Adrenal gland (tissue), 19 donors: ENCODE measurements at places on chromosomes 6 and 20.

GRCh38 chr20:19497064-19497463 lies 261.0 kb upstream of the RIN2 start:
- DNase-seq = no peak

- DNase-seq = peak; percentile 73
These were observed 76.0 kb upstream of the CD93 start for GRCh38 chr20:23161968-23162696.

GRCh38 chr20:41371371-41371770 lies 4.8 kb upstream of the EMILIN3 start:
- DNase-seq = no peak

DNA sequence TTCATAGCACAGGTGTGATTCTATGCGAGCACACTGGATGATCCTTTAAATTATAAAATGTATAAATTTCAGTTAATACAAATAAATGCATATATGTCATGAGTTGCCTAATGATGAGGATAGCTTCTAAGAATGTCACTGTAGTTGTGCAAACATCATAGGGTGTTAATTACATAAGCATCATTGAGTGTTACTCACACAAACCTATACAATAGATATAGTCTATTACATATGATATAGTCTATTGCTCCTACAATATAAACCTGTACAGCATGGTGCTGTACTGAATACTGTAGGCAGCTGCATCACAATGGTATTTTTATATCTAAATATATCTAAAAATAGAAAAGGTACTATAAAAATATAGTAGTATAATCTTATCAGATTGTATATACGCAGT lies 159.0 kb downstream of the PTPRK start:
- no peak for DNase-seq

DNA sequence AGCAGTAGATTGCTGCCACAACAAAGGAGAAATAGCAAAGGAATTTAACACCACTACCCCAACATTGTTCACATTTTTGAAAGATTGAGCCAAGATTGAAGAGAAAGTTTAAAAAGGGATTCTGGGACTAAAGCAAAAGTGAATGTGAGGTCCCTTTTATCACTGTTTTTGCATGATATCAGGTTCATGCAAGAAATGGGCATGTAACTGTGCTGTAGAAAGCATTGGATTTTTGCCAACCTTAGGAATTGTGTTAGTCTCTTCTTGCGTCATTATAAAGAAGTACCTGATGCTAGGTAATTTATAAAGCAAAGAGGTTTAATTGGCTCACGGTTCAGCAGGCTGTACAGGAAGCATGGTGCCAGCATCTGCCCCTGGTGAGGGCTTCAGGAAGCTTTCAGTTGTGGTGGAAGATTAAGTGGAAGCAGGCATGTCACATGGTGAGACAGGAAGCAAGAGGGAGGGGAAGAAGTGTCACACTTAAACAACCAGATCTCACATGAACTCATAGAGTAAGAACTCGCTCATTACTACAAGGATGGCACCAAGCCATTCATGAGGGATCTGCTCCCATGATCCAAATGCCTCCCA lies 4.6 kb upstream of the GJB7 start:
- DNase-seq = no peak

GRCh38 chr6:3797231-3798054 lies 45.9 kb upstream of the PXDC1 start:
- no peak for DNase-seq

- DNase-seq = no peak
These were observed 63.0 kb downstream of the NCOA7 start for GRCh38 chr6:125853756-125854155.

- no peak for DNase-seq
These were observed 5.4 kb downstream of the ENPP4 start for GRCh38 chr6:46135176-46135575.

GRCh38 chr6:11492464-11493290 lies 44.9 kb upstream of the TMEM170B start:
- DNase-seq = no peak

DNA sequence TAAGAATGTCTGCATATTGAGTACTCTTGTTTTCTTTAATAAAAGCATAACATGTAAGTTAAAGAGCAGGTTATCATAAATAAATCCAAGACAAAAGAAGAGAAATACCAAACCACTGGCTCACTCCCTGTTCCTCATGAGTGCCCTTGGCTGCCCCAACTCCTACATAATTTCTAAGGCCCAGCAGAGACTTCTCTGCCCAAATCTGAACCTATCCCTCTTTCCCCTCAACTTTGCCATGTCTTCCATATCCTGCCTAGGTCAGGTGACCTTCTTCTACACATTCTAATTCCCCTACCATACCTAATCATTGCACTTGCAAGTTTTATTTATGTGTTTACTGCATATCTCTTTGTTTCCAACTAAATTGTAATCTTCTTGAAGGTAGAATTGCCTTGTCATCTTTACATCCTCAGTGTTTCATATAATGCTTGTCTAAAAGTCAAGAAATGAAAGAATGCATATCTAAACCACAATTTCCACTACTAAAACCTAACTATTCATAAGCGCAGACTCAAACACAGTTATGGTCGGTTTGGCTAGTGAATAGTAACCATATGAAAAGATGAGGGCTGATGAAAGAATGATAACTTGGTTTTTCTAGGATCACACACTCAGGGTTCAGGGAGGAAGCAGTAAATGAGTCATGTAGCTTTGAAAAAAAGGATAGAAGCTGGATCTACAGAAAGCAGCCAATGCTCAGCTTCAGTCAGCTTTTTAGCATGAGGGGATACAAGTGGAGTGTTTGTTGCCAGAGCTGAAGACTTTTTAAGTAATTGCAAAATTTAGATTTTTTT lies 53.3 kb upstream of the EYA4 start:
- no peak for DNase-seq

DNA sequence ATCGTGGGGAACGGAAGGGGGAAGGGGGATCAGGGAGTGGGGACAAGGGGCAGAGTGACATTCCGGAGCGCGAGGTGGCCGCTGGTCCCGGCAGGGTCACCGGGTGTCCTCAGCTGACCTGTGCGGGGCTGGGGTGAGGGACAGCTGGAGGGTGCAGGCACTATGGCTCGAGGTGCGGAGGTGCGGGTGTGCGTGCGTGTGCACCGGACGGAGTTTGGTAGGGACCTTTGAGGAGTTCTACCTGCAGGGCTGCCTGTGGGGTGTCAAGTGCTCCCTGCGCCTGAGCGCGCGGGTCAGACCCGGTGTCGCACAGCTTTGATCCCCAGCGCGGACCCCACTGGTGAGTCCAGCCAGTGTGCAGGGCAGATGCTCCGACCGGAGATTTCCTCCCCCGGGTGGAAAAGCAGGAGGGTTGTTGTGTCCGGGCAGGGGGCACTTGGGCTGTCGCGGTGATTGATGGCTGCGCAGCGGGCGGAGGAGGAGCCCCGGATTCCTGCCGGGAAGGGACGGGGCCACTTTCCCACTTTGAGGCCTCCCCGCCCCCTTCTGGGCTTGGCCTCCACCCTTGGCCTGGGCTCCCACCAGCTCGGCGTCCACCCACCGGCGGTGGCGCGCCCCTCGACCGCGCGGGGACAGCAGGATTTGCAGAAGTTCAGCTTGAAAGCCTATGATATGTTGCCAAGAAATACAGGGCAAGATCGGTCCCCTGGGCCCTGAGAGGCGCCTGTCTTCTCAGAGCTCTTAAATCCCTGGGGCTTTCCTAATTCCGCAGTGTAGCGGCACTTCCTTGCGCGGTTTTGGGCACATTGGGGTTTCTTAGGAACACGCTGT lies 658 bp downstream of the RIN2 start:
- DNase-seq = peak; percentile 72

- DNase-seq = peak; percentile 13
These were observed 112.0 kb upstream of the PDE10A start for GRCh38 chr6:165774903-165775601.
